ENCODE measurements at places on chromosomes 7 and 10. TPM values are rescaled to one million over a fixed set of nuclear protein-coding genes. Genes with fewer than 3 reads are reported as not detected.

CYP3A7 gene
- not detected for total RNA-seq

GRCh38 chr7:55488216-55488615 is 84.1 kb downstream of the VOPP1 start:
- DNase-seq: no peak

DNA sequence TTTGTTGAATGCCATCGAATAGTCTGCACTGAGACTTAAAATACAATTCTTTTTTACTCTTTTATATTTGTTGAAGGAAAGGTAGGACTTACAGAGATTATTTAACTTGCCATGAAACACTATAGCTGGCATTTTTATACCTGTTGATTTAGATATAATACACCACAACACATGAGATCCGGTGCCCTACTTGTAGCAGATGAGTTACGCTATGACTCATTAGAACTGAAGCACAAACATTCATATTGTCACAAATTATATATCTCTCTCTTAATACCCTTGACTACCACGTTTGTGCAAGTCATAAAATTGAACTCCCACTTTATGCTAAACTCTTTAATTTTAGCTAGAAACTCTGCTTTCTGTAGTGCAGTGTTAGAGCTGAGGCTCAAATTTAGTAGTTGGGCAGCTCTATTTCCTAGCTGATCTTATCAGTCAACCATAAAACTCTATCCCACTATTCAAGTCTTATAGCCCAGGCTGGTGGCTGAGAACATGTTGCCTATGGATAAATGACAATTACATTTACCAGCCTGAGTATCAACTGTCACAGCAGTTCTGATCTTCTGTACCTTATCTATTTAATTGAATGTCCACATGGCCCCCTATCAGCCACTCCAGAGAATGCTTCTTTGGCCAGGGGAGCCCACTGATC is 137.4 kb upstream of the SEMA3D start:
- DNase-seq: no peak

CCL24 gene
- total RNA-seq: not detected

FEZF1 gene
- not detected for total RNA-seq

DNA sequence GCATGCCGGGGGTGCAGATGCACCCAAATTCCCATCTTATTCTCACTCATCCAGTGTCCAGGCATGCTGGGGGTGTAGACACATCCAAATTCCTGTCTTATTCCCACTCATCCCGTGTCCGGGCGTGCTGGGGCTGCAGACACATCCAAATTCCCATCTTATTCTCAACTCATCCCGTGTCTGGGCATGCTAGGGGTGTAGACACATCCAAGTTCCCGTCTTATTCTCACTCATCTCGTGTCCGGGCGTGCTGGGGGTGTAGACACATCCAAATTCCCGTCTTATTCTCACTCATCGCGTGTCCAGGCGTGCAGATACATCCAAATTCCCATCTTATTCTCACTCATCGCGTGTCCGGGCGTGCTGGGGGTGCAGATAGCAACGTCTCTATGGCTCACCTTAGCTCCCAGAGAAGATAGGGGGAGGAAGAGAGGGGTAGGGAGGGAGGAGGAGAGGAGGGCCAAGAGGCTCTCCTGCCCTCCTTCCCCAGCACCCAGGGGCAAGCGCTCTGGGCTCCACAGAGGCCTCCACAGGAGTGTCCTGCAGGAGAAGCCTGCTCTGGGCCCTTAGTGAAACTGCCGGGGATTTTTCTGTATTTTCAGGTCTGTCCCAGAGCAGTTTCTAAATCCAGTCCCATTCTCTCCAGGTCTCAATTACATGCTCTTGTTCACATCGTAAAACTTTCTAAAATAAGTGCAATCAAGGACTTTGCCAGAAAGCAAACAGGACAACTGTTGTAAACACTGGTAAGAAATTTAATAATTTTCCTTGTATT is 210.8 kb downstream of the DIP2C start:
- DNase-seq: no peak

GRCh38 chr10:4733150-4733842 is 92.7 kb upstream of the AKR1E2 start:
- no peak for DNase-seq

DNA sequence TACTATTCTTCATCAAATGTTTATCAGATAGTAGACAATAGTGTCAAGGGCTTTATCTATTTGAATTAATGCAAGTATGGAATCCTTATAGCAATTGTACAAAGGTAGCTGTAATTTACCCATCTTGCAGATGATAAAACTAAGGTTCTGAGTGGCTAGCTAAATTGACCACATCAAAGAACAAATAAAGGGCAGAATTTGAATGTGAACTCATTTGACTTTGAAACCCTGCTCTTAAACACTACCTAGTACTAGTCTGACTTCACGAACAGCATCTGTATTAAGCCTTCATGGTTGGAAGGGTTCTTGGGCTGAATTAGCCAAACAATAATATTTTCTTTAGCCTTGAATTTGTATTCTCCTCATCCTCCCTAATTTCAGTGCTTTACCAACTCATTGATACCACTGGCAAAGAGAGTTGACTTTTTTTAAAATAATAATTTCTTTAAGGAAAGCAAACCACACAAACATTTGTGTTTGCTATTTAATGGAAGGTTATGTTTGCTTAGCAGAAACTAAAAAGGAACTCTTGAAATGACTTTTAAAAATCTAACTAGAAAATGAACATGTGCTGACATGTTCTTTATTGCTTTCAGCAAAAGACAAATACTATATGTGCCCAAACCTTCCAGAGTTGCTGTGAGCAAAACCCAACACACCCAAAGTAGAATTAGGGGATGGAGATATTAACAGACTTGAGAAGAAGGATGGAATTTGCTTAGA is 322.6 kb downstream of the RNLS start:
- DNase-seq: no peak

DNA sequence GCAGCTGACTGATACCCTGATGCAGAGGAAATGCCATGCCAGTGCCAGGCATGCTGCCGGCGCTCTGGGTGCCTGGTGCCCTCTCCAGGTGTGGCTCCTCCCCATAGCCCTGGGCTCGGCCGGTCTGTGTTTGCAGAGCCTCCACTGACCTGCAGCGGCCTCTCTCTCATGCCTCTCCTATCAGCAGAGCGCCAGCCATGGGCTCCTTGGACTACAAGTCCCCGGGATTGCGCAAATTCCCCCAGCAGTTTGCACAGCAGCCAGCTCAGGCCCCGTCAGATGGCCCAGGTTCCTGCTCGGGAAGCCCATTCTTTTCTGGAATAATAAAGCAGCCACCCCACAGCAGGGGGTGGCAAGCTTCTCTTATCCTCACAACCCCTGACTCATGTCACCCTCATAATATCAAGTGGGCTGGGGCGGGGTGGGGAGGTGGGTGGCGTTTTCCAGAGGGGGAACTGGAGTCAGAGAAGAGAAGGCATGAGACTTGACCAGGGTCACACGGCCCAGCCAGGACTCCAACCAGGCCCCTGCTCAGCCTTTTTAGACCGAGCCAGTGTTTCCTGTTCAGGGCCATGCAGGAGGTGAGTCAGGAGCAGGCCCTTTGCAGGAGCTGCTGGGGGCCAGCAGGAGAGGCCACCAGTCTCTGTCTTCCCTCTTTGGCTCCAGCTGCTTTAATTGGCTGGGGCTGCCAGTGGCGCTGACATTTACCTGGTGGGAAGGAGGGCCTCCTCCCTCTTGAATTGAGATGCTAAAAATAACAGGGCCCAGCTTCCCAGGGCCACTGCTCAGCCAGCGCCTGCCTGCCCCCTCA is 58.6 kb downstream of the ZMIZ1 start:
- DNase-seq: no peak

- DNase-seq: no peak
Observed at GRCh38 chr10:16828701-16829175, 11.5 kb upstream of the RSU1 start.

GRCh38 chr7:132425942-132426341 is 150.3 kb downstream of the PLXNA4 start:
- no peak for DNase-seq

DNAJC12 gene
- 3.0 TPM for total RNA-seq

- DNase-seq: no peak
Observed at GRCh38 chr7:143015084-143015483, 11.8 kb downstream of the OR9A2 start.

DNA sequence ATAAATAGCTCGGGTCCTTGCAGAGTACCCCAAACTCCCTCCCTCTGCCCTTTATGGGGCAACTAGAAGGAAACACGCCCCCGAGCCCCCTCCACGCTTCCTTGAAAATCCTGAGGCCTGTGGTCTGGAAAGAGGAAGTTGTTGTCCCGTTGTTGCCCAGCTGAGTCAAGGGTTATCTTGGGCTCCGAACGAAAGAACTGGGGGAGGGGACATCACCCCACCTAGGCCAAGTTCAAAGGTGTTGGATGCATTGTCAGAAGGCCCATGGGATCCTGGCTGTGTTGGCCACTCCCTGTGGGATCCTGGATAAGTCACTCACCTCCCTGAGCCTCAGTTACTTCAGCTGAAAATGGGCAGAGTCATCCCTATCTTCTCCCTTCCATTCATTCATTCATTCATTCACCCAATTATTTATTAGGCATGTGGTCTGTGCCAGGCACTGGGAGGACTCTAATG is at the start of gene CCL24:
CCL24 (minus strand) TSS at position 26 of the 456 bp plus-strand sequence. CDS start 91 bp downstream, outside the sequence.
- DNase-seq: no peak

DNA sequence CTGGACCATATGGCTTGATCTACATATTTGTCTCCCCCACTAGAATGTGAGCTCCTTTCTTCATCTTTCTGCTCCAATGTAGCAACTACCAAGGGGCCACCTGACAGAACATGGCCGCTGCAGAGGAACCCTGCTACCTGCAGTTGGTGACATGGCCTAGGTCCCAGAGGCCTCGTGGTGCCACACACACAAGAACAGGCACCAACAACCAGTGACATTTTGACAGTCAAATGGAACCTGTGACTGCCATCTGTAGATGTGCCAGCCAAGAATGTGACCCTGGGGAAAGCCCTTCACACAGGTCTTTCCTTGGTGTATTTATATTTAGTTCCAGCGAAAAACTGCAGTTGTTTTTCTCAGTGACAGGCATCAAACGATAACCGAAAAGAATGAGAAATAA is 67.9 kb upstream of the ANKRD1 start:
- DNase-seq: no peak

GRCh38 chr10:59075576-59075975 is 100.9 kb upstream of the PHYHIPL start:
- no peak for DNase-seq

DNA sequence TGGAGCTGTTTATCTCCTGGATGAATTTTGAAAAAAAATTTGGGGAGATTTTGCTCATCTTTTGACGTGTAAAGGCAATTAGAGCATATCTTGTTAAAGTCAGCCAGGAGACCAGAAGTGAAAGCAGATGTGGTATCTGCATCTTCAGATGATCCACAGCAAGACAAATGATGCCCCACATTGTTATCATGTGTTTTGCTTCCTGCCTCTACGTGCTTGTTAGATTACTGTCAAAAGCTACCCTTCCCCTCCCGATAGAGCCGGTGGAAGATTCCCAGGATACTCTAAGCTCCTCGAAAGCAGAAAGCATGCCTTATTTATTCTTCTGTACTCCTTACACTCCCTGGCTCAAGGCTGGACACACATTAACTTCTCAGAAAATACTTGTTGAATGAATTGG is 12.9 kb downstream of the COL17A1 start:
- DNase-seq: no peak

GRCh38 chr10:27747096-27747451 is 1.5 kb upstream of the MKX start:
- no peak for DNase-seq

EGR2 gene
- total RNA-seq: 0.67 TPM

- no peak for DNase-seq
Observed at GRCh38 chr10:32371101-32371500, 24.1 kb upstream of the EPC1 start.

Data from kidney epithelial cell (primary cell).